ENCODE measurements at places on chromosomes 5 and 9.

DNA sequence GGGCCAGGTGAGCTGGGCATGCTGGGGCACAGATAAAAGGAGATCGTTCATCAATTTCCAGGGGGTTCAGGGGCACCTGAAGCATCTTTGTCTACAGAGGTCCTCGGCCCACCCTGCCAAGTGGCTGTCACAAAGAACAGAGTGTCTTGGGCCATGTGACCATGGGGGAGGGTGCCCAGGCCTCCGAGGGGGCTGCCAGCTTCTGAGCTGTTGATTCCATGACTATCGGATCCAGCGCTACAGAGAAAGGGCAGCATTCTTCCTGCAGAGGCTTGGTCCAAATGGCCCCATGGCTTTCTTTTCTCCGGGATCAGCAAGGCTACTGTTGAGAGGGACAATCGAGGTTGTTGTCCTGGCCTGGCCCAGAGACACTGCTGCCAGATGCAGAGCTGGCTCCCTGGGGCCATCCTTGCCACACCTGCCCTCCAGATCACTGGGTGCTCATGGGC is 289.2 kb downstream of the ZSWIM6 start:
- no peak for DNase-seq

GRCh38 chr9:136784997-136785361 is 6.2 kb upstream of the TMEM141 start:
- DNase-seq, result no peak

DNA sequence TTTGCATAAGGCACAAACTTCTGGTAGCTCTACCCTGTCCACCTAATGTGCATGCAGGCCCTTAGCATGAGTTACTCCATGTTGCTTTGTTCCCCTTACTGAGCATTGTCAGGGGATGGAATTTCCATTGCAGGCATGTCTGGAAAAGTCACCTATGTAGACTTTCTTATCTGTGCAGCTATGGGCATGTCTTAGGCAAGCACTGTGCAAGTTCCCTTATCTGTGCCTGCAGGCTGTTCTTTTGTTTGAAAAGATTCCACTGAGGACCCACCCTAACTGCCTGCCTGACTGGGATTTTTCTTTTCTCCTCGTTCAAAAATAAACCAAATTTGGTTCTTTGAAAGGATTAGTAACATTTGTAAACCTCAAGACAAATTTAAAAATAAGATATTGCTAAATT is 587.0 kb downstream of the CDH18 start:
- DNase-seq, result no peak

- DNase-seq, result no peak
Measured at GRCh38 chr9:30935730-30936129, 1448.7 kb upstream of the ACO1 start.

DNA sequence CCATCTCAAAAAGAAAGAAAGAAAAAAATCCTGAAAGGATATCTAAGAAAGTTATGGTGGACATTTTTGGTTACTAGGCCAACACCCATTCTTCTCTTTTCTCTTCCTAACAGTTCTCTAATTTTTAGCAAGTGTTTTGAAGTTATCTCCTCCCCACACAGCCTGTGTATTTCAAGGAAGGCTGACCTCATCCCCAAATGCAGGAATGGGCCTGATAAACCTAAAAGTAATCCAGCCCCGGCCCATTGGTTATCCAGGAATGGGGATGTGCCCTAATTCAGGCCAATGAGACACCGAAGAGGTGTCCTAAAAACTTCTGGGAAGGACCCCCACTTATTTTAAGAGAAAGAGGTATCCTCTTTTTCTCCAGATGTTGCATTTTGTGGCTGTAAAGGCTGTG is 46.6 kb downstream of the F2R start:
- DNase-seq, result no peak

- DNase-seq, result no peak
Measured at GRCh38 chr9:746661-747434, 94.6 kb upstream of the DMRT1 start.

DNA sequence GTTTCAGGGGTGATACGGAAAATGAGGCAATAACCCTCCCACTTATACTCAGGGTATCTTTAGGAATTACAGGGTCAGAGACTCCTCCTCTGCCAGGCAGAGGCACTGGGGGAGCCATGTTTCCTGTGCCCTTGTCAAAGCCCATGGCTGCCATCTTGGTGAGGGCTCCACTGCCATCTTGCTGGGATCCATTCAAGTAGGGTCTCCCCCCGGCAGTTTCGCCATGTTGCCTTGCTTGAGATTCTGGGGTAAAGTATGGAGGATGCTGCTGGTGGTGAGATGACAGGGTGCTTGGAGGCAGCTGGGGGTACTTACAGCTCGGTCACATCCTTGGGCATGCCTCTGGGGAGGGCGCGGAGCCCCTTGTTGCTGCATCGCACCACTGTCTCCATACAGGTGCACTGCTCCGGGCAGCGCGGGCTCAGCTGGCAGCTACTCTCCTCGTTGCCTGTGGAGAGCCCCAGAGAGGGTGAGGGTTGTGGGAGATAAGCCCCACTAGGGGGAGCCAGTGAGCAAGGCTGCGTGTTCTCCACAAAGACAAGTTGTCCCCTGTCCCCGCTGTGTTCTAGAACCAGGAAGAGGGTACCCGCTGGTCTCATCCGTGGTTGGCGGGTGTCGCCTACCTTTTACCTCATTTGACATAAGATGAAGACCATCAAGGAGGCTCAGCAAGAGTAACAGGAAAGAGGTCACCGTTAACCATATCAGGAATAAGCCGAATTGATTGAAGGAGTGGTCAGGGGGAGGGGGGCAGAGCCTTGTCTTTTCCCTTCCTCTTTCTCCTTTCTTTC is 169.0 kb upstream of the PANK3 start:
- DNase-seq, result peak; percentile 15

DNA sequence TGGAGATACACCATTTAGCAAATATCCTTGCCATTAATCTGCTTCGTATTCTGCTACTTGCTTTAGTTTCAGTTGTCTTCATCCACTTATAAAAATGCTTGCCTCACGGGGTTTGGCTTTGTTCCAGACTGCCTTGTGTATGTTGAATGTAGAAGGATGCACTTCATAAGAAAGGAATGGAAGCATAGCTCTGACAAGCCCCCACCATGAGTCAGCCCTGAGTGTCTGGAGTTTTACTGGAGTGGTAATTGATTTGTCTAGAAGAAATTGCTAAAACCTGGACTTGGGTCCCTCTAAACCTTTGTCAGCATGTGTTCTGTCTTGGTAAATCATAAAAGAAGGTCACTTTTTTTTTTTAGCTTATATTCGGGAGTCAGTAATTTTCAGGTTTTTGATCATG is 4.6 kb downstream of the TEX48 start:
- DNase-seq, result no peak
